ENCODE measurements at places on chromosomes 11 and 22.

DNA sequence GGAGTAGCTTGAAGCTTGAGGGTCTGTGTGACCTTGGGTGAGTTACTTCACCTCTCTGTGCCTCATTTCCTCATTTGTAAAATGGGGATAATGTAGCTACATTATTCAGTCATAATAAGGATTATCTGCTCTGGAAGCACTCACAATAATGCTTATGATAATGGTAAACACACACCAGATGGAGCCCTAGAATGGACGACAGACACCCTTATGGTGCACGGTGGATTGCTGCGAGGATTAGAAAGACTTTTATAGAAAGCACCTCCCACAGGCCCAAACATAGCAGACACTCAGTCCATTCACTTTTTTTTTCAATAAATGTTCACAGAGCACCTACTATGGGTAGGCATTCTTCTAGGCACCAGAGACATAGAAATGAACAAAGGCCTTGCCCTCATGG lies 53.8 kb downstream of the LARGE1 start:
- DNase-seq = no peak

GRCh38 chr11:115682101-115682500 lies 177.9 kb upstream of the CADM1 start:
- no peak for DNase-seq

- DNase-seq = no peak
Measured at GRCh38 chr11:21892736-21893564, 299.9 kb upstream of the ANO5 start.

DNA sequence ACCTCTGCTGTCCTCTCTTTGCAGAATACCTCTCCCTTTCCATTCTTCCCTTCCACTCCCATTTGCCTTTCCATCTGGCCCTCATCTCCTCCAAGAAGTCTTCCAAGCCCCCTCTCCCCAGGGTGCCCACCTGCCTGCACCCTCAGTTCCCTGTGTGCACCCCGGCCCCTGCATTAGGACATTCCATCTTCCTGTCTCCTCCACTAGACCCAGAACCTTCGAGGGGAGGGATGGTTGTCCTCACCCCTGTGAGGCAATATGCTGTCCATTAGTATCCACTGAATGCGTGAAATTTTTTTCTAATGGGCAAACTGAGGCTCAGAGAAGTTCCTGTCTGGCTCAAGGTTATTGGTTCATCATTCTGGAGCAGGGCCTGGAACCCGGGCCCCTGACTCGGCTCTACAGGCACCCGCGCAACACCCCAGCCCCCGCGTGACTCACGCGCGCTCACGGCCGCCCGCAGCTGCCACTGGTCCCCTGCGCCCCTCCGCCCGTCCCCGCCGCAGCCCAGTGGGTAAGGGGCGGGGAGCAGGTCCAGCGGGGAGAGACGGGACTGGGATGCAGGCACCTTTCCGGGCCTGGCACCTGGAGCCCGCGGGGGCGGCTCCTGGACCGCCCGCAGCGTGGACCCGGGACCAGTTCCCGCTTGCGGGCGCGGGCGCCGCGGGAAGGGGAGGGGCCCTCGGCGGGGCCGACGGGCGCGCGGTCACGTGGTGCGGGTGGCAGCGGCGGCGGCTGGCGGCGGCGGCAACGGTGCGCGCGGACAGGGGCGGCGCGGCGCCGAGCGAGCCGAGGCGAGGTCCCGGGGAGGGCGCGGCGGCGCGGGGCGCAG lies 7.0 kb downstream of the SEPTIN3 start:
- peak; percentile 25 for DNase-seq

DNA sequence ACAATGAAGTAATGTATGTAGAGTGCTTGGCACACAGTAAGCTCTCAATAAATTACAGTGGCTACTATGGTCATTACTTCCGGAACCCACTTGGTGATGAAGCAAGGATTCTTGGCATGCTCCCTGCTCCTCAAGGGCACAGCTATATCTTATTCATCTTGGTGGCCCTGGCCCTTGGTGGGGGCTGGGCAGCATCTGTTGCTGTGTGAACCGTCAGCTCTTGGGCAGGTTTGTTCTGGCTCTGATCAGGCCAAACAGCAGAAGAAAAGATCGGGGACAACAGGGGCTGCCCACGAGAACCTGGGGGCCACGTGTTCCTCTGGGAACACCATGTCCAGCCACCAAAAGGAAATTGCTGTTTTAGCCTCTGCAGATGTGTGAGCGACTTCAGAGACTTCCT lies 136.9 kb upstream of the SYT13 start:
- DNase-seq = no peak

- no peak for DNase-seq
Measured at GRCh38 chr22:49760630-49761571, 66.8 kb downstream of the BRD1 start.

- DNase-seq = no peak
Measured at GRCh38 chr11:28833670-28834069, 725.5 kb downstream of the METTL15 start.

DNA sequence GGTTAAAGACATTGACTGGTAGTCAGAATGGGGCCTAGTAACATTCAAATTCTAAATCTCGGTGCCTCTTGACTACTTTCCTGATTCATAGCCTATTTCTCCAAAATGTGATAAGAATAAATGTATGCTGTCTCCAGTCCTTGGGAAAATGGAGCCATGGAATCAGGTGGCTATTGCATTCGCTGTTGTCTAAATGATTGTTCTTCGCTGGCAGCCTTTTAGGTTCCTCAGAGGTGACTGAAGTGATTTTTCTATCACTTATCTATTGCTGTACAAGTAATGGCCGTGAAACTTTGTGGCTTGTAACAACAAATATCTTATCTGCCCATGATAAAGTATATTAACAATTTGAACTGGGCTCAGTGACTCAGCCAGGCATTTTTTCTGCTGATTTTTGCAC lies 15.4 kb downstream of the SRPRA start:
- DNase-seq = no peak

GRCh38 chr22:39700565-39700964 lies 130.0 kb downstream of the CACNA1I start:
- no peak for DNase-seq

DNA sequence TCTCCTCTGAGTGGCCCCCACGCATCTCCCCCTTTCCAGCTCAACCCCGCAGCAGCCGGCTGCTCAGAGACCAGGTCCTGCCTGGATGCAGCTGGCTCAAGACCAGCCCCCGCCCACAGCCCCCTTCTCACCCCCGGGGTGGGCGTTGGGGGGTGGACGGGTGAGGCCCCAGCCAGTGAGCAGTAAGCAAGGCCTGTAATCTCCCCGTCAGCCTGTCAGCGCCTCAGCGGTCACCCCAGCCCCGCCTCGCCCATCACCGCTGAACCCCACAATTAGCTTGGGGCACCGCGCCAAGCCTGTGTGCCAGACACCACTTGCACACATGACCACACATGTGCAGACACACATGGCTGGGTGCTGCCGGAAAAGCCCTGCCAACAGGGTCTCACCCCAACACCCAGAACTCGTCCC lies 5.9 kb downstream of the PLXNB2 start:
- DNase-seq = no peak

DNA sequence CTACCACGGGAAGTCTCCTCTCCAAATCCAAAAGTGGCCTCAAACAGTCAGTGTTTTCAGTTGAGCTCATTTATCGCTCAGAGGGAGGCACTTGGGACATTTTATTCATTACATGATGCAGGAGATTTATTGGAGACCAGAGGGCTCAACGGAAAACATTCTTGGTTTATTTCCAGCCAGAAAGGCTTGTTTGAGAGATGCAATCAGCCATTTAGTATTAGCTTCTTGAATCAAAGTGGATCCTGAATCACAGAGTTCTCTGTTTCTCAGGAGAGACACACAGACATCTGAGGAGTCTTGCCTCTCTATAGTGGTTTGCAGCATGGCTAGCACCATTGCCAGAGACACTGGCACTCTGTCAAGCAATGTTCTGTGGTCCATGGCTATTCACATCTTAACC lies 31.5 kb downstream of the CD44 start:
- peak; percentile 36 for DNase-seq

- no peak for DNase-seq
Measured at GRCh38 chr11:69950120-69950519, 128.0 kb upstream of the ANO1 start.

GRCh38 chr11:125979511-125979910 lies 33.7 kb downstream of the VSIG10L2 start:
- DNase-seq = no peak

DNA sequence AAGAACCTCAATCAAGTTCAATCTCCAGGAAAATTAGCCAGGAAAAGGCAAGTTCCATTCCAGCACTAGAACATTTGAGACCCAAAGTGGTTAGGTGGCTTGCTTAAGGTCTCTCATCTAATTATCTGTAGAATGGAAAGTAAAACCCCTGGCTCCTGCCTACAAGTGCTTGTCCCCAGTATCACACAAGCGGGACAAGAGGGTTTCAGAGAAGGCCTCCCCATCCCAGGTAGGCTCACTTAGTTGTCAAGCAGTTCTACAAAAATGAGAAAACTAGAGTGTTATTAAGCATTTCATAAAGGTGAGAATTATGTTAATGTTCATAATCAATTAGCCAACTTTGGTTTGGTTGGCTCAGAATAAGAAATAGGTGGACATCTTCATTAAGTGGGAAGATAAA lies 5.5 kb downstream of the POU2AF1 start:
- no peak for DNase-seq

DNA sequence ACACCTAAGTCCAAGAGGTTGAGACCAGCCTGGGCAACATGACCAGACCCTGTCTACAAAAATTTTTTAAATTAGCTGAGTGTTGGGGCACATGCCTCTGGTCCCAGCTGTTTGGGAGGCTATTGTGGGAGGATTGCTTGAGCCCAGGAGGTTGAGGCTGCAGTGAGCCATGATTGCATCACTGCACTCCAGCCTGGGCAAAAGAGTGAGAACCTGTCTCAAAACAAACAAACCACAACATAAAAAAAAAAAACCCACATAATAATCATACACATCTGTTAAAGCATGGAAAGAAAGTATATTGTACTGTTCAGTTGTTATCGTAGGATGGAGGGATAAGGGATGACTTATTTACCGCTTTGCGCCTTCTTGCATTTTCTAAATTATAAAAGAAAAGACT lies 35.9 kb upstream of the GRK2 start:
- no peak for DNase-seq

DNA sequence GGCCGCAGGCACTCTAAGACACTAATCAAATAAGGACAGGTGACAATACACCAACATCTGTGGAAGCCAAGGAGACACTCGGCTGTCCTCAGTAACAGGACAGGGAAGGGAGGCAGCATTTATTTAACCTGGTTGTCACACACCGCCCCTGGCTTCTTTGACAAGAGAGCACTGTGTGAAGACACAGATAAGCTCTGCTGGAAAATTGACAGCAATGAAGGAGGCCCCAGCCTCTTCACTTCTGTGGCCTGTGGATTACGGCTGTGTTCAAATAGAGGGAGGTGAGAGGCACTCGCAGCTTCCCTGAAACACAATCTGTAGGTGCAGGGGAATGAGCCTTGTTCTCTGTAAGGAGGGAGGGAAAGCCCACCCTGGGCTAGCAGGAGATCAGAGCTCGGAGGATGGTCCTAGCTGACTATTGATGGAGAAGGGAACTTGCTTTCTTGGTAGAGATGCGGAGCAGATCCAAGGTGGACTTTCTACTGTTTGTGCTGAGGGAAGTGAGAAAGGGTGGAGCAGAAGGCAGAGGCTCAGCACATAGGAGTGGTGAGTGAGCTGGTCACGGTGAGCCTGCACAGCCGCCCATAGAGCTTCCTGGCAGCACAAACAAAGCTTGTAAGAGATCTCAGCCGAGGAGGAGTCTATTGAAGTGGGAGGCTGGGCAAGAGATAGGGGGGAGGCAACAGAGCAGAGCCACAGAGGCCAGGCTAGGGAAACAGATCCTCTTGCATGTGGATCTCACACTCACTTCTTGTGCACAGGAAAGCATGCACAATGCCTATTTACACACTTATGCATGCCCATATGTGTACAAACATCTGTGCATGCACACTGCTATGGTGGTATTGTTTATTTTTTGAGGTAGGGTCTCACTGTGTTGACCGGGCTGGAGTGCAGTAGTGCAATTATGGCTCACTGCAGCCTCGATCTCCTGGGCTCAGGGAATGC lies 114.6 kb upstream of the THY1 start:
- DNase-seq = no peak

DNA sequence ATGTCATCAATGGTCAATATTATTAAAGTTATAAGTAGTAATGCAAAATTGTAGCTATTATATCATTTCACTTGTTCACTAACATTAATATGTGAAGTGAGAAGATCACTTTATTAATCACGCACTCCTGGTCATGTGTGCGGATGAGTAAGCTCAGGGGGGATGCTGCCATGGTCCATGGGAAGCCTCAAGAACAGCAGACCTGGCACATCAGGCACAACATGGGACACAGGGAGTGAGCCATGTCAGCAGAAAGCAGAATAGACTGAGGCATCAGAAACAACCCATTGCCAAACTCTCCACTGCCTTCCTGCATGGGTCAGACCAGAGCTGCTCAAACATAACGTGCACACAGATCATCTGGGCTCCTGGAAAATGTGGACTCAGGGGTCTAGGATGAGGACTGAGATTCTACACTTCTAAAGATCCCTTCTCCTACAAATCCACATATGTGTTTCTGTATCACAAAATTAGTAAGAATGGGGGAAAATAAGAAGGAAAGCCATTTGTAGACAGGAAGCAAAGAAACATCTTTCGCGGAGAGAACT lies 63.8 kb upstream of the VPREB1 start:
- DNase-seq = no peak

- DNase-seq = no peak
Measured at GRCh38 chr11:30914143-30914762, 328.1 kb upstream of the MPPED2 start.

DNA sequence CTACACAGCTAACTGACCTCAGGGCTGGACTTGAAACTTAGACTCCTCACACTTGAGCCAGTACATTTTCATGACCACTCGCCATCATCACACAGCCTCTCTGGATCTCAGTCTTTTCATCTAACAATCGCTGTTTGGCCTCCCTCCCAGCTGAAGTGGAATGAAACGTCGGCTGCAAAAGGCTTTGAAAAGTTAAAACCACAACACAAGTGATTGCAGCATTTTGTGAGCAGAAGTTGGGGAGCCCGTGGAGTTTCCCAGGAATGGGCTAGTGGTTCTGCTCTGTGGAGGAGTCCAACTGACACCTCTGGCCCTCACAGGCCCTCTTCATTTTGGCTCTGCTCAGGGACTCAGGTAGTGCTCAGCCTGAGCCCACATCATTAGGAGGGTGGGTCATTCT lies 35.9 kb upstream of the TRIM29 start:
- no peak for DNase-seq

DNA sequence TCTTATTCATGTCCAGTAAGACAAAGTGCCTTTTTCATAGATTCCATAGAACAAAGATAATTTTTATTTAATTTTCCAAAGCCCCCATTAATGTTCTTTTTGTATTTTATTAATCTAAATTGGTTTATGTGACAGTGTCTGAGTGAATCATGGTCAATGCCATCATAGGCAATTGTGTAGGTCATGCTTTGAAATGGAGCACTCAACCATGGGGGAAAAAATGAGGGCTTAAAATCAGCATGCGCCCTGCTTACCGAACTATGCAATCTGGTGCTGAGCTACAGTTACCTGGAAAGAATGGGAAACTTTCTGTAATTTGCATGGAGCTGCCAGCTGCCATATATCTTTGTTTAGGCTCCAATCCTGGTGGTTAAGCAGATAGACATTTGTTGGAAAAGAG lies 28.4 kb upstream of the RAB38 start:
- no peak for DNase-seq

GRCh38 chr11:28318871-28319270 lies 210.7 kb downstream of the METTL15 start:
- DNase-seq = no peak

- no peak for DNase-seq
Measured at GRCh38 chr22:43118024-43118849, 7.7 kb downstream of the BIK start.

- no peak for DNase-seq
Measured at GRCh38 chr11:60367009-60367408, 11.3 kb upstream of the MS4A7 start.
